PC-3 (cell line): ENCODE measurements at places on chromosomes 11 and 22. TPM values are rescaled to one million over a fixed set of nuclear protein-coding genes. Genes with fewer than 3 reads are reported as not detected.

Gene CTSW
- 0.11 TPM in 1 of 2 replicates, not detected in the other for total RNA-seq

Gene RIMBP3B
- total RNA-seq: 0.06 TPM in 1 of 2 replicates, not detected in the other

DNA sequence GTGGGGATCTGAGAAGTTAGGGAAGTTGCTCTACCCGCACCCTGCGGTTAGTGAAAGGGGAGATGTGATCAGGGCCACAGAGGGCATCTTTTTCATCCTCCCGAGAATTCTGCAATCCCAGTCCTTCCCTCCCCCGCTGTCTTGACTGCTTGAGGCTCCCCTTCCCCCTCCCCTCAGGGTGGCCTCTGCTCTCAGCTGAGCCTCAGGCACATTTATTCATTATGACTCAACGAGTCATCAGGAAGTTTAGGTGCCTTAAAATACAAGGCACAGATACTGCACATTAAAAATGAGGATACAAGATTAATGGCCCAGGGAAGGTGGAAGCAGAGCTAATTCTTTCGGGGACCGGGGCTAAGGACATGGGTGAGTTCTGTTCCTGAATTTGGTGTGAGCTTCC lies 104.0 kb downstream of the CACNA1I start:
- H3K4me1 ChIP-seq: peaks cover 10% of the 10 kb centered on the region
- no peaks in the 10 kb centered on the region for H3K36me3 ChIP-seq
- no peaks in the 10 kb centered on the region for H3K27me3 ChIP-seq
- no peak overlapping the region for H3K27ac ChIP-seq
- DNase-seq: peak; percentile 55

DNA sequence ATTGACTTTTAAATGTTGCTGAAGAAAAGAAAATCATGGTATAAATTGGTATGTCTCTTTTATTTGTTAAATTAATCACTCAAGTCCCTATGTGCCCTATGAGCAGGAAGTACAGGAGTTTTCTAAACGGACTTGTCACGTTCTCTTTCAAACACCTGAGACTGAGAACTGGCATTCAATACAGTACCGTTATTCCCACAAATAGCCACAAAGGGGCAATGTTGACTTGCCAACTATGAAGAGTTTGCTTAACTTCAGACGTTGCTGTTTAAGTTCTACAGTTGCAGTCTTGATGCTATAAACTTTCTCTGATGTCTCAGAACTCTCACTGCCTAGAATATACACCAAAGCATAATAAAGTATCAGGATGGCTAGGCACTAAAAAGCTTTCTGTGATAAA lies 7.6 kb downstream of the OR56A1 start:
- no peaks in the 10 kb centered on the region for H3K27me3 ChIP-seq
- no peak overlapping the region for H3K27ac ChIP-seq
- peak; percentile 59 for DNase-seq
- H3K4me1 ChIP-seq: no peaks in the 10 kb centered on the region
- no peaks in the 10 kb centered on the region for H3K36me3 ChIP-seq

Gene DEUP1
- total RNA-seq: 0.26 TPM in 1 of 2 replicates, not detected in the other

- peak; percentile 91 for DNase-seq
- no peaks in the 10 kb centered on the region for H3K36me3 ChIP-seq
- no peaks in the 10 kb centered on the region for H3K27me3 ChIP-seq
- peak overlapping the region; percentile 64 for H3K27ac ChIP-seq
Observed at GRCh38 chr11:130787092-130787616, 129.1 kb downstream of the SNX19 start.

DNA sequence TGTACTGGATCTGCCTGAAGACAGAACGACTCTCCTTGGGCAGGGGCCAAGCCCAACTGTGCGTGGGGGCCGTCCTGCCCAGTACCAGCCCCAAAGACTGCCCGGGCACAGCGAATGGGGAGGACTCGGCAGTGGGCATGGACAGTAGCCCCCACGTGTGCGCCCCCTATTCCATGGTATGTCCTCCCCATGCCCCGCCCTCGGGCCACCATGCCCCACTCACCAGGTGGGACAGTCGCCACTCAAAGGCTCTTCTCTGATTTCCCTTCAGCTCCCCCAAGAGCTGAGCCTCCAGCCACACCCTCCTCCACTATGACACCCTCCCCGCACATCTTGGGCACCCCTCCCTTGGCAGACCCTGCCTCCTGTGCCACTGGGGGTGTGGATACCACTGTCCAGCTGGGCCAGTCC lies 43.5 kb downstream of the GNB1L start:
- no peaks in the 10 kb centered on the region for H3K27me3 ChIP-seq
- H3K4me1 ChIP-seq: peaks cover 14% of the 10 kb centered on the region
- H3K4me3 ChIP-seq: no peak overlapping the region
- H3K36me3 ChIP-seq: no peaks in the 10 kb centered on the region

Gene CLTCL1
- 4.5 and 5.5 TPM in 2 replicates for total RNA-seq

GRCh38 chr11:62707277-62707861 lies at the start of the genes BSCL2 and GNG3:
TSS of gene BSCL2 (minus strand) at chr11:62707424. CDS start at chr11:62707195, 229 bp downstream.
TSS of gene GNG3 (plus strand) at chr11:62707676. CDS start at chr11:62708296, 620 bp downstream.
- peaks cover 17% of the 10 kb centered on the region for H3K4me1 ChIP-seq
- peak within 1 kb of the TSS; percentile 87 for H3K4me3 ChIP-seq
- peaks cover 26% of the 10 kb centered on the region for H3K36me3 ChIP-seq
- DNase-seq: no peak

GRCh38 chr11:17927041-17927440 lies 85.8 kb downstream of the SERGEF start:
- DNase-seq: no peak
- H3K4me3 ChIP-seq: no peak overlapping the region
- H3K27me3 ChIP-seq: no peaks in the 10 kb centered on the region
- no peaks in the 10 kb centered on the region; the same call in 1 of the 2 replicates for H3K36me3 ChIP-seq
- H3K27ac ChIP-seq: no peak overlapping the region

GRCh38 chr22:40597526-40598430 lies 38.7 kb downstream of the MRTFA start:
- peak; percentile 38 for DNase-seq
- peak overlapping the region; percentile 39 for H3K27ac ChIP-seq
- 0 out of 2 replicates have a peak overlapping the region, but pooled peaks have one; percentile 23 for H3K4me3 ChIP-seq

DNA sequence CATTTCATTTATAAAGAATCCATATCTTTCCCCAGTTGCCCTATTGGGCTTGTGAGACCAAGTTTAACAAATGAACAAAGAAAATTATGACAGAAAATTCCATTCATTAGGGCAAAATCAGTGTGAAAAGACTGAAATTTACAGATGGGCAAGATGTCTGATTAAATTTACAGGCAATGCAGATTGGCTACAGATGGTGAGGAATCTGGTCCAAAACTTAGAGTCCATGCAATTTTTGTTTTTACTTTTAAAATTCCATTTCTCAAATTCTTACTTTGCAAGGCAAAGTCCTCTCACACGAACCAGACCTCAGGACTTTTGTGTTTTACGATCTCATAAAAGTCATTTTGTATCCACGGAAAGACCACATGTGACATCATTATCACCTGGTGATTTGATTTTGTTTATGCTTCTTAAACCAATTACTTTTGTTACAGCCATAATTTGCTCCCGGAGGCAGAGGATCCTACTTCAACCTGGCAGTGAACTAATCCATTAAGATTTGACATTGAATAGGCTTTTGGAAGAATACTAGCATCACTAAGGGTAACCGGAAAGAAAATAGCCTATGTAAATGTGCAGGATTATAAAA lies 843.7 kb upstream of the CHORDC1 start:
- H3K27me3 ChIP-seq: no peaks in the 10 kb centered on the region
- H3K4me3 ChIP-seq: no peak overlapping the region
- no peak for DNase-seq
- no peak overlapping the region for H3K27ac ChIP-seq
- no peaks in the 10 kb centered on the region for H3K4me1 ChIP-seq

- H3K27ac ChIP-seq: no peak overlapping the region
- peak; percentile 74 for DNase-seq
- no peaks in the 10 kb centered on the region for H3K27me3 ChIP-seq
- peaks cover 16% of the 10 kb centered on the region for H3K4me1 ChIP-seq
Observed at GRCh38 chr22:29108137-29108536, 35.3 kb downstream of the KREMEN1 start.

DNA sequence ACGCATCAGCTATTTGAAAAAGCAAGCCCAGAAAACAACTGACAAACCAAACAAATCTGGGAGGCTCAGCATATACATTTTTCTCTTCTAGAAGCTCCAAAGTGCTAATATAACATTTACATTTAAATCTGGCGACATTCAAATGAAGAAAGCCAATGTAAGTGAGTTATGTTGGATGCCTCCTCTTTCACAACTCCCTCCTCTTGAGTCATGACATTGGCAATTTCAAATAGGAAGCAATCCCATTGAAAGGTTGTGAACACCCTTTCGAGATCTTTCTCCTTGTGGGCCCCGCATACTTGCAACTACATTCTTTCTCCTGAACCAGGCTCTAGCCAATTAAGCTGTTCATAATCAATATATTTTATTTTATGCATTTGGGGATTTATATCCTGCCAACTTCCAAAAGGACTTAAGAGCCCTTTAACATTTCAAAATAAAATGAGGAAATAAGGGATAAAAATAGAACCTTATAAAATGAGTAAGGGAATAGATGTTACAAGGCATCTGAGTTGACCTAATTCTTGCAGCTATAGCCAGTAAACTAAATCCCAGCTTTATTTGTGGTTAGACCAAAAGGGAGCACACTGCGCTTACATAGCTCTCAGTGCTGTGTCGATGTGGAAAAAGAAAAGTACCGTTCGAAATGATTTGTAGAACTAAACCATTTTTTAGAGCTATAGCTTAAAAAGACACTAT lies 129.5 kb upstream of the SESN3 start:
- peaks cover 11% of the 10 kb centered on the region for H3K4me1 ChIP-seq
- H3K27ac ChIP-seq: no peak overlapping the region
- H3K4me3 ChIP-seq: no peak overlapping the region
- H3K27me3 ChIP-seq: peaks cover 54% of the 10 kb centered on the region
